Activated T-helper 1 cell treated with anti-CD3 and anti-CD28 coated beads, Interleukin-2, amount 50 U/mL, for 16 hours (primary cell): ENCODE measurements at places on chromosomes 5 and 9.

DNA sequence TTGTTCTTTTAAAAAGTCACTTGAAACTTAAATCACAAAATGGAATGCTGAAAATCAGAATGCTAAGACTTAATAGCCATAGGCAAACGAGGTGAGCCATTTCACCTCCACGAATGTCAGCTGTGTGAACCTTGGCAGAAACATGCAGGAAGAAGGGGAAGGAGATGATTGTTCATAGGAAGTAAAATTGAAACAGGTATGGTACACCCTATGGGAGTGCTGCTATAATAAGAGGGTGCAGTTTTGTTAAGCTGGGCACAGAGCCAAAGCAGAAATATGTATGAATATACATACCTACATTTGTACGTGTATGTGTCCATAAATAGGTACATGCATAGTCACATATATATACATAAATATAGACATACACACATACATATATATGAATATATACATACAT lies 51.0 kb upstream of the SPINK5 start:
- DNase-seq, result no peak

- no peak for DNase-seq
These were observed 109.1 kb upstream of the RPS23 start for GRCh38 chr5:82387001-82387818.

- DNase-seq, result no peak
These were observed 143.1 kb downstream of the ELAVL2 start for GRCh38 chr9:23682891-23683431.

DNA sequence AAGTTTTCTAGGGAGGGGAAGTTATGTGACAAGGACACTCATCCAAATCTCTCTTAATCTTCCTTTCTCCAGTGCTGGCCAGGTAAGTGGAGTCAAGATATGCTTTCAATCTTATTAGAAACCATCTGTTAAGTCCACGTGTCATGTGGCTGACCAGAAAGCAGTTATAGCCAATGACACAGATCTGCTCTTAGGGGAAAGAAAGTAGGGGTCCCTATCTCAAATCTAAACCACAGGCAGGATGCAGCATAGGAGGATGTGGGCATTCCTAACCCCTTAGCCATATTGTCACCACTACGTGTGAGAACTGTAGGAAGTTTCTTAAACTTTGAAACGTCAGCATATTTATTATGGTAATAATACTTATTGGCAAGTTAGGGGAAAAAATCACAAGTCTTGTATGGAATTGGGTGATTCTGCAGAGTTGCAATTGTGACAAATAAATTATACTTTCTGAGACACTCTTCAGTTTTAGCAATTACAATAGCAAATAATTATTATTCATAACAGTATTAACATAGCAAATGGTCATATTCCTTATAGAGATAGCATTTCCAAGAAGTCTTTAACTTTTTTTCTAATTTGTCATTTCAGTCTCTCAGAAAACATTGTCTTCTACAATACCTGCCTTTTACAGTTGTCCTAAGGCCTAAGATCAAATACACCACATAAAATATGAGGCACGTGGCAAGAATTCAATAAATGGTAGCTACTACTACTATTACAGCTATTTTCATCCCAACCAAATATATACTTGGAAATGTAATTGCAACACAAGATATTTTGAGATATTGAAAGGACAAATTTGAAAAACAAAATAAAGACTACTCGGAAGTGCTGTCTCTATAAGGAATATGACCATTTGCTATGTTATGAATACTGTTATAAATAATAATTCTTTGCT lies 236.9 kb downstream of the PDE4D start:
- DNase-seq, result no peak

DNA sequence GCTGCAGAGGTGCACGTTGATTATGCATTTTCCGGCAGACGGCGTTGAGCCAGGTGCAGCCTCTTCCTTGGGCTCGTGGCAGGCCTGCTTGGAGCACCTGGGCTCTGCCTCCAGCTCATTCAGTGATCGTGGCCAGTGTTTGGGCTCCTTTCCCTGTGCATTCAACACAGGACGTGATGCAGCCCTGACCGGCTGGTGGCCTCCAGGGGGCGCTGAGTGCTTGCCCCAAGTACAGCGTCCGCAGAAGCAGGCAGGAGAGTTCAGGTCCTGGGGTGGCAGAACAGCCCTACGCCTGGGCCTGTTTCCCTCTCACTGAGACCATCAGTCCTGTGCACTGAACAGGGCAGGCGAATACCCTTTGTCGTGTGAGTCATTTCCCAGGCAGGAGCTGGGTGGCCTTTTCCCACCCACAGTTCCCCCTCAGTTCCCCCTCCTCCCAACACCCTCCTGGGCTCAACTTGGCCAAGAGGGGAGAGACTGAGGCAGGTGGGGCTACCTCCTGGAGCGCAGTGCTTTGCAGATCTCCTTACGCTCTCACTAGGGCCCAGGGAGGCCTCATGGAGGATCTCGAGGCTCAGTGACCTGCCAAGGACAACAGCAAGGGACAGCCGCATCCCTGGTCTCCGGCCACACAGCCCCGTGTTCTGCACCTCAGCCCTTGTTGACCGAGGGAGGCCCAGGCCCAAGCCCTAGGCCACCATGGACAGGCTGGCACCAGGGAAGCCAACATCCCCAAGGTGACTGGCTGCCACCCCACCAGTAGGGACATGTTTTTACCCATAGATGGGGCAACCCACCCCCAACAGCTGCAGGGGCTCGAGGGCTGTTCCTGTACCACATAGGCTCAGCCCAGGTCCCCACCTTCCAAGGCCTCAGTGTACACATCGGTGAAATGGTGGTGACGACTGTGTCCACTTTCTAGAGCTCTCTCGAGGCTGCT lies 52.9 kb downstream of the LRSAM1 start:
- DNase-seq, result peak; percentile 60

- DNase-seq, result no peak
These were observed 232.3 kb downstream of the IRX2 start for GRCh38 chr5:2519153-2519552.

DNA sequence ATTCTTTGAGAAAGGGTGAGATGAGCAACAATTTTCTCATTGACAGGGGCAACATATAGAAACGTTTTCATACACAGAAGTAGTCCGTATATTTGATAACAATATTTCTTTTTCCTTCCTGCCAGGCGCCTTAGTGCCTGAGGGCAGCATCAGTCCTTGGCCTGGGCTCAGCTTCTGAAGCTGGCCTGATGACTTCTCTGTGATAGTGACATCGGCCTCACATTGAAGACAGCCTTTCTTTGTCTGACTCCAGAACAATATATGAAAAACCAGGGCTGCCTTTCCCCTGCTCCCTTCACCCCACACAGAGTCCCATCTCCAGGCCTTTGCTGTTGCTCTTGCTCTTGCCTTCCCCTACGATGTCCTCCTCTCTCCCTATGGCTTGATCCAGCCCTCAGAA lies 24.1 kb upstream of the TCOF1 start:
- DNase-seq, result no peak

- no peak for DNase-seq
These were observed 218.1 kb upstream of the CD180 start for GRCh38 chr5:67414712-67415111.

GRCh38 chr5:32108167-32108566 lies 66.0 kb downstream of the GOLPH3 start:
- DNase-seq, result no peak

GRCh38 chr5:58187432-58188261 lies 272.2 kb downstream of the PLK2 start:
- no peak for DNase-seq

GRCh38 chr5:1014781-1015221 lies 6.2 kb downstream of the NKD2 start:
- no peak for DNase-seq

DNA sequence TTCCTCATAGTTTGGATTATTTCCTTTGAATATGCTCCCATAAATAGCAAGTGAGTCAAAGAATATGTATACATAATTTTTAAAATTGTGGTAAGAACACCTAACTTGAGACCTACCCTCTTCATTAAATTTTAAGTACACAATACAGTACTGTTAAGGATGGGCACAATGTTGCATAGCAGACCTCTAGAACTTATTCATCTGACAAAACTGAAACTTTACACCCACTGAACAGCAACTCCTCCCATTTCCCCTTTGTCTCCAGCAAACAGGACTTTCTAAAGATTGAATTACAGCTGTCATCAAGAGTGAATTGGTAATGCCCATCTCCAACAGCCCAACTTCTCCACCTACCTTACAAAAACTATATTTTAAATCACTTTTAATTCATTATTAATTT lies 388.9 kb downstream of the HTR1A start:
- no peak for DNase-seq

DNA sequence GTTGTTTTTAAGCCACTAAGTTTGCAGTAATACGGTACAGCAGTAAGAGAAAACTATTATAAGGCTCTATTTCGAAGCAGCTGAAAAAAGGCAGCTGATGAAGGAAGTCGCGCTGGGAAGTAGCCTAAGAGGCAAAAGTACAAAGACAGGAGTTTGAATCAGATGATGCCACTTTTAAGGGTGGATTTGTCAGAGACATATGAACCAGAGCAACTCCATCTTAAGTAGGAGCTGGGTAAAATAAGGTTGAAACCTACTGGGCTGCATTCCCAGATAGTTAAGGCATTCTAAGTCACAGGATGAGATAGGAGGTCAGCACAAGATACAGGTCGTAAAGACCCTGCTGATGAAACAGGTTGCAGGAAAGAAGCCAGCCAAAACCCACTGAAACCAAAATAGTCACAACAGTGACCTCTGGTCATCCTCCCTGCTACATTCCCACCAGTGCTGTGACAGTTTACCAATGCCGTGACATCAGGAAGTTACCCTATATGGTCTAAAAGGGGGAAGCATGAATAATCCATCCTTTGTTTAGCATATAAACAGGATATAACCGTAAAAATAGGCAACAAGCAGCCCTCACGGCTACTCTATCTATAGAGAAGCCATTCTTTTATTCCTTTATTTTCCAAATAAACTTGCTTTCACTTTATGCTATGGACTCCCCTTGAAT lies 91.8 kb upstream of the PRSS3 start:
- DNase-seq, result no peak

DNA sequence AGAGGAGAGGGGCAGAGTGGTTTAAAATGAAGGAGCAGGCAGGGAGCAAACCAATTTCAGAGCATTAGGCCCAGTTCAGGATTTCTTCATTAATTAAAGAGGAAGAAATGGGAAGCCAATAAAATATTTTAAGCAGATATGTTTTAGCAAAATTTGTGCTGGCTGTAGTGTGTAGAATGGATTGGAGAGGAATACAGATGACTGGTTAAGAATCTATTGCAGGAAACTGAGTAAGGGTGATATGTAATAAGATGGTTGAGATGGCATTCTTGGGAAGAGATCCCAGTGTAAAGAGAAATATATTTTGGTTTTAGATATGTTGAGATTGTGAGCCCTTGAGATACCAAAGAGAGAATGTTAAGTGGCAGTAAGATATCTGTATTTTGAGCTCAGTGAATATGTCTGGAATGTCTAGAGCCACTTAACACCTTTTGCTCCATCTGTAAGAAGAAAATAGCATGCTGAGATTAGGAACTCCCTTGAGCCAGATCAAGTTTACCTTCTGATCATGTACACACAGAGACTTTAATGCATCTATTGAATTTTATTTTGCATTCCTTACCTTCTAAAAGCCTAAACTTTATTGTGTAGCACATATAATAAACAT lies 79.5 kb upstream of the SLC27A6 start:
- DNase-seq, result no peak

DNA sequence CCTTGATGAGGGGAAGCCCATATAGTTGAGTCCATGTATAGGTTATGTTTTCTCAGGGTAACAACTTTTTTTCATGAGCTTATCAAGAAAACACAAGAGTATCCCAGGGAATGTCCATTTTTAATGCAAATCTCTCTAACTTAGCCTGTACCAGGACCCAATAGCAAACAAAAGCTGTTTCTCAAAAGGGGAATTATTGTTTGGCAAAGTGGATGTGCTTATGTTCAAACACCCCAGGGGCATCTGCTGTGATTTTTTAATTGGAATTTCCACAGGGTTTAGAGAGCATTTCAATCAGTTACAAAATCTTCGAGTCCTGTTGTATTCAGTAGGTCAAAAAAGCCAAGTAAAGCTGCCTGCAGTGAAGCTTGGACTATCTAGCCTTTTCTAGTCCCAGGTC lies 33.4 kb upstream of the CSNK1G3 start:
- no peak for DNase-seq

GRCh38 chr9:86303316-86303975 lies 21.1 kb upstream of the ISCA1 start:
- DNase-seq, result no peak

GRCh38 chr9:77402286-77402685 lies 225.0 kb downstream of the VPS13A start:
- DNase-seq, result no peak

DNA sequence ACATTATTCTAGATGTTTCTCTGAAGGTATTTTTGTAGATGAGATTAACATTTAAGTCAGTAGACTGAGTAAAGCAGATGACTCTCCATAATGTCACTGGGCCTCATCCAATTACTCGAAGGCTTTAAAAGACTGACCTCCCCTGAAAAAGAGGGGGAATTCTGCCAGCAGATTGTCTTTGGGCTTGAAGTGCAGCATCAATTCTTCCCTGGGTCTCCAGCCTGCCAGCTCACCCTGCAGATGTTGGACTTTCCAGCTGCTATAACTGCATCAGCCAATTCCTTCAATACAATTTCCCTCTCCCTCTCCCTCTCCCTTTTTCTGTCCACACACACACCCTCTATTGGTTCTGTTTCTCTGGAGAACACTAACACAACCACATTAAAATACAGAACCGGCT lies 472.8 kb downstream of the SPOCK1 start:
- no peak for DNase-seq

GRCh38 chr5:171418316-171418981 lies 998 bp upstream of the FGF18 start:
- DNase-seq, result peak; percentile 26

DNA sequence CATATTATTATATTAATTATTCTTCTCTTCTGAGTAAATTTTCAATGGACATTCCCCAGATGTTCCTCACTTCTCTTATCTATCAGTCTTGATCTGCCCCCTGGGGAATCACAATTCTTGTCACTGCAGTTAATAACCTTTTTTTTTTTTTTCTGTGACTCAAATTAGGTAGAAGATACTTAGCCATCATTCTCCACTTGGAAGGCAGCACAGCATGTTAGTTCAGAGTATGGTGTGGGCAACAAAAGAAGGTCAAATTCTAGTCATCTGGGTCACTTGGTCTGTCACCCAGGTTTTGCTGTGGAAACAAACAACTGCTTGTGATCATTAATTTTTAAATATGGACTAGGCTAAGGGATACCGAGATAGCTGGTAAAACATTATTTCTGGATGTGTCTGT lies 8.1 kb upstream of the MOB3B start:
- DNase-seq, result no peak

DNA sequence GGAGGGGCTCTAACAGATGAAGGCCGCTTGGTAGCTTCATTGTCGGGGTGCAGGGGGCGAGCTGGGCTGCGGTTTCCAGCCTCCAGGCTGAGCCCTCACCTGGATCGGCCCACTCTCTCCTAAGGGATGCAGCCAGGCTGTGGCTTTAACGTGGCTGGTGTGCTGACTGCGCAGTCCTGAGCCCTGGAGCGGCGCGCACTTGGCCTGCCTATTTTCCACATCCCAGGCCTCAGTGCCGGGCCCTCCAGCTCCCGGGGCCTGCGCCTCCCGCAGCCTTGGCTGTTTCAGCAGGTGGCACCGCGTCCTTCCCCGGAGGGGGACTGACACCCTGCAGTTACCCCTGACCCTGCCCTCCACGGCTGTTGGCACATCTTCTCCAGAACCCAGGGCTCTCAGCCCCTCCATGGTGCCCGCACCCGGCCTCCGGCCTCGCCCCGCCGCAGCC lies 1.4 kb downstream of the RNU6ATAC start:
- no peak for DNase-seq
